Activated naive CD4-positive, alpha-beta T cell treated with anti-CD3 and anti-CD28 coated beads for 36 hours (primary cell): ENCODE measurements at places on chromosomes 2 and 18.

GRCh38 chr2:68411397-68412126, 46.5 kb downstream of the PLEK start:
- no peak for DNase-seq

DNA sequence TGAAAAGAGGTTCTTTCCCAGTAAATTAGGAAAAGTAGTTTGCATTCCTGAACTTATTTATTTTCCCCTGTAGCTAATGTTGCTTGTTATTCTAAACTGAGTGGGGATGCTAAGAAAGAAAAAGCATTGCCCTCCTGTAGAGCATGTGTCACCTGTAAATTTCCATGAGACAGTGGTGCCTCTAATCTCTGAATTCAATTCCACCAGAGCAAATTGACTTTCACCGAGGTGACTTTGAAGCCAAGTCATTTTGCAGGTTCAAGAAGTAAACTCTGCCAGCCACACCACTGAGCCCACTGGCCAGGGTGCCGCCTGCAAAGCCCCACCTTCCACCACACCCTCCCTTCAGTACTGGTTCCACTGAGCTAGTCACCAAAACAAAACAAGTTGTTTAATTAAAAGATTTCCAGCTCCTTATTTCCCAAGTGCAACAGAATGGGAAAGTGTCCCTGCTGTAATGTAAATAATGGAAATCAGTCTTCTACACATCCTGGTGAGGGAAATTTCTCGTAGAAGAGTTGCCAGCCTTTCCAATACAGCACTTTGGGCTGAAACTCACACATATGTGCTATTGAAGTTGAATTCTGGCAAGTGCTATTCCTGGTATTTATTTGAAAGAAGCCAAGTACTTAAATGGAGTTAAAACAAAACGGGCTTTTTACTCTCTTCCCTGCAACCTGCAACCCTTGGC, 254.8 kb downstream of the RNF152 start:
- DNase-seq, result no peak

DNA sequence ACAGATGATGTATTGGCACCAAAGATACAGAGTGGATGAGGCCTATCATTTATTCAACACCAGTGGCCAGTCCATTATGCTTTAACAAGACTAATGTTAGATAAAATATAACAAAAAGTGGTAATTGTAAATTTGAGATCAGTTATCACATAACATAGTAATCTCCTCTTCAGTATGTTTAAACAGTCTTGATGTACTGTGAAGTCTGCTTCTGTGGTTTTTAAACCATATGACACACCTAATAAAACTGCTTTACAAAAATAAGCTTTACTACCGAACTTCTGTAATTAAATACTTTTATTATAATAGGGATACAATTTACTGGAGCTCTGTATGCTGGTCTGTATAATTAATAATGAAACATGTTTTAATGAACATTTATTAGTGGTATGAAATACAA, 2156.1 kb upstream of the CELF4 start:
- DNase-seq, result no peak

GRCh38 chr2:88451811-88452564, 505 bp downstream of the FOXI3 start:
- peak; percentile 23 for DNase-seq

DNA sequence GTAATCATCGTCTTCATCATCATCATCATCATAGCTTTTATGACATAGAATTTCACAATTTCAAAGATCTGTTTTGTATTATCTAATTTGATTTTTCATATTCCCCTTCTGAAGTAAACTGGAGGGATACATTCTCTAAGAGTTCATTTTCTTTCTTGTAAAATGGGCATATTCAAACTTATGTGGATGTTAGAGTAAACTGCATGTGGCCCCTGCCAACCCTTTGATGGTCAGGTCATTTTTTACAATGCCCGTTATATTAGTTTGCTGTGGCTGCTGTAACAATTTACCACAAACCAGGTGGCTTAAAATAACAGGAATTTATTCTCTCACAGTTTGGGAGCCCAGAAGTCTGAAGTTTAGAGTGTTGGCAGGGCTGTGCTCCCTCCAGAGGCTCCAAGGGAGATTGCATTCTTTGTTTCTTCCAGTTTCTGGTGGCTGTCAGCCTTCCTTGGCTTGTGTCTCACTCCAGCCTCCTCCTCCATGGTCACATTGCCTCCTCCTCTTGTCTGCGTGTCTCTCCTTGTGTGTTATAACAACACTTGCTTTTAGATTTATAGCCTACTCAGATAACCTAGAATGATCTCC, 127.5 kb upstream of the MMADHC start:
- DNase-seq, result no peak

DNA sequence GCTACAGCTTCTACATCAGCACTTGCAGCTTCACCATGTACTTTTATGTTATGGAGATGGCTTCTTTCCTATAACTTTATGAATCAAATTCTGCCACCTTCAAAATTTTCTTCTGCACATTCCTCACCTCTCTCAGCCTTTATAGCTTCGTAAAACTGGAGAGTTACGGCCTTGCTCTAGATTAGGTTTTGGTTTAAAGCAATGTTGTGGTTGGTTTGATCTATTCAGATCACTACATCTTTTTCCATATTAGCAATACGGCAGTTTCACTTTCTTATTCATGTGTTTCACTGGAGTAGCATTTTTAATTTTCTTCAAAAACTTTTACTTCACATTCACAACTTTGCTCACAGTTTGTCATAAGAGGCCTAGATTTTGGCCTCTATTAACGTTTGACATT, 242.9 kb upstream of the GYPC start:
- DNase-seq, result no peak

DNA sequence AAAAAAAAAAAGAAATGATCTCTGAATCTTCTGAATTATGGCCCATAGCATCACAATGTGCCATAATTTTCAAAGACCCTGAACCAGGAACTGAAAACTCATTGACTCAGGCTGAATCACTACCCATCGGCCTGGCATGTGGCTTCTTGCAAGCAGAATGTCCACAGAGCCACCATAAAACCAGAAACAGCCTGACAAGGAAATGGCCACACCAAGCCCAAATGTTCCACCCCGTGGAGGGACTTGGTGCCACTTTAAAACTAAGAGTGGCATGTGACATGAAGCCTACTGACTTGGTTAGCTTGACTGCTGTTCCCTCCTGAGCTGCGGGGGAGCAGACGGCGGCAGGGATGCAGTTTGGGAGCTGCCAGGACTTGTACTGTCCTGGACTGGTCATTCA, 71.2 kb upstream of the RBM44 start:
- no peak for DNase-seq

- no peak for DNase-seq
These were observed 165.0 kb upstream of the NCKAP5 start for GRCh38 chr2:133732982-133733900.

DNA sequence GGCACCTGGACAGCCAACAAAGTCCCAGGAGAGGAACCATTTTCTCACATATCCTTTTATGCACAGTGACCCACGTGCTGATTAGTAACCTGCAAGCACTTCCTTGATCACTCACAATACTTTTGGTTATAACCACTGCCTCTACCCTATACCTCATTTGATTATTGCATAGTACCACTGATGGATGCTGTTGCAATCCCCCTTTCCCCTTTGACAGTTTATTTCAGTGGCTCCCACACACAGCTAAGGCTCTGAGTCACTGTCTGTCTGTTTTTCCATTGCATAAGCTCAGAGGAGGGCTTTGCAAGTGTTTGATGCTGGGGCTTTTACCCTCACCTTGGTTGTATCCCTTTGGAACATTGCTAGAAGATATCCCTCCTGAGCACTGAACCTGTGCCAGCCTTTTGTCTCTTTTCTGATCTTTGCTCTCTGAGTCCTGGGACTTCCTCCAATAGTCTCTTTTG, 101.7 kb upstream of the RBBP8 start:
- peak; percentile 38 for DNase-seq

- DNase-seq, result no peak
These were observed 51.0 kb upstream of the NXPH2 start for GRCh38 chr2:138831154-138831553.

- DNase-seq, result no peak
These were observed 38.9 kb downstream of the ID2 start for GRCh38 chr2:8720741-8721140.
